ENCODE measurements at places on chromosomes 3 and 15. TPM values are rescaled to one million over a fixed set of nuclear protein-coding genes. Genes with fewer than 3 reads are reported as not detected.

- no peak overlapping the region for H3K27ac ChIP-seq
- H3K4me3 ChIP-seq = no peak overlapping the region
- H3K27me3 ChIP-seq = no peaks in the 10 kb centered on the region
- no peaks in the 10 kb centered on the region for H3K4me1 ChIP-seq
- DNase-seq = no peak
- no peaks in the 10 kb centered on the region for H3K36me3 ChIP-seq
Observed at GRCh38 chr3:161905520-161906132, 409.0 kb downstream of the OTOL1 start.

GRCh38 chr3:184609476-184610244 is 48.1 kb downstream of the EPHB3 start:
- peaks cover 10% of the 10 kb centered on the region for H3K27me3 ChIP-seq
- H3K27ac ChIP-seq = no peak overlapping the region
- peaks cover 18% of the 10 kb centered on the region for H3K4me1 ChIP-seq
- no peaks in the 10 kb centered on the region for H3K36me3 ChIP-seq
- no peak for DNase-seq

The BOC gene
- 0.43 TPM for total RNA-seq

The RAB6B gene
- 0.23 TPM for total RNA-seq

DNA sequence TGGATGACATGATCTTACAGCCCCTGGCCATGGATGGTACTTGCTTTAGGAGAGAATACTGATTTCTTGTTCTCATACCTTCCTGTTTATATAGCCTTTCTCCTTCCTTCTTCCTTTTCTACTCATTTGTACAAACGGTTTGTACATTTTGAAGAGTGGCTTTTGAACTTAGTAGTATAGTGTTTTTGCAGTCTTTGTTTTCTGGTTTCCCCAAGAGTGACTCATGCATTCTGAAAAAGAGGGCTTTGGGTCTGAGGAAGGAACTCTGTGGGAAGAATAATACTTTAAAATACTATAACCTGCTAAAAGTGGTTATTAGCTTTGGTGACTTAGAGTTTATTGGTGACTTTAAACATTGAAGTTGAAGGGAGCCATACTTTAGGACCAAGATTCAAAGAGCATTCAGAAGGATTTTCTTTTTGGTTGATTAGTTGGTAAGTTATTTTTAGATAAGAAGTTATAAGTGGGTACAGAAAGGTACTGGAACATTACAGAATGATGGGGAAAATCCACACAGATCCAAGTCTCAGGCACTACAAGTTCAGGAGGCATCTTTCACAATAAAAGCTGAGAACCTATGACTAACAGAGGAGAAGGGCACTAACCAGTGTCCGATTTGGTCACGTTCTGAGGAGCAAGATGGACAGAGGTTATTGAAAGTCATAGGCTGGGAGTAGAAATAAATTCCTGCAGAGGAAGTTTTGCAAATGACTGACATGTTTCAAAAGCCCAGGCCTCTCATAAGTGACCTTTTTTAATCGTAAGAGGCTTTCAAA is 369.6 kb upstream of the AZI2 start:
- H3K4me1 ChIP-seq = no peaks in the 10 kb centered on the region
- H3K36me3 ChIP-seq = no peaks in the 10 kb centered on the region
- H3K4me3 ChIP-seq = no peak overlapping the region
- no peak overlapping the region for H3K27ac ChIP-seq
- peaks cover 2% of the 10 kb centered on the region for H3K27me3 ChIP-seq
- DNase-seq = no peak

- H3K4me1 ChIP-seq = no peaks in the 10 kb centered on the region
- peaks cover 8% of the 10 kb centered on the region for H3K27me3 ChIP-seq
- no peak overlapping the region for H3K27ac ChIP-seq
- no peaks in the 10 kb centered on the region for H3K36me3 ChIP-seq
- DNase-seq = no peak
- H3K4me3 ChIP-seq = no peak overlapping the region
Observed at GRCh38 chr3:75176937-75177336, 487.2 kb upstream of the FRG2C start.

- peaks cover 1% of the 10 kb centered on the region for H3K27me3 ChIP-seq
- H3K4me1 ChIP-seq = no peaks in the 10 kb centered on the region
- DNase-seq = no peak
- H3K4me3 ChIP-seq = no peak overlapping the region
Observed at GRCh38 chr3:87359826-87360225, 83.4 kb upstream of the POU1F1 start.

- no peak overlapping the region for H3K4me3 ChIP-seq
- DNase-seq = no peak
- no peaks in the 10 kb centered on the region for H3K4me1 ChIP-seq
- H3K36me3 ChIP-seq = no peaks in the 10 kb centered on the region
- H3K27ac ChIP-seq = no peak overlapping the region
Observed at GRCh38 chr15:86885616-86886015, 805.9 kb downstream of the AGBL1 start.

GRCh38 chr3:46895204-46895660 is 17.7 kb downstream of the PTH1R start:
- H3K4me3 ChIP-seq = no peak overlapping the region
- H3K27ac ChIP-seq = no peak overlapping the region
- H3K4me1 ChIP-seq = peaks cover 4% of the 10 kb centered on the region
- H3K36me3 ChIP-seq = no peaks in the 10 kb centered on the region
- peak; percentile 86 for DNase-seq
- peaks cover 35% of the 10 kb centered on the region for H3K27me3 ChIP-seq

The MYO5C gene
- total RNA-seq = 0.69 TPM

The SHC4 gene
- total RNA-seq = 1.4 TPM

The CPNE9 gene
- total RNA-seq = 0.30 TPM

- H3K4me1 ChIP-seq = no peaks in the 10 kb centered on the region
- H3K4me3 ChIP-seq = no peak overlapping the region
- H3K27ac ChIP-seq = no peak overlapping the region
Observed at GRCh38 chr15:80727196-80727595, 32.1 kb downstream of the ABHD17C start.

DNA sequence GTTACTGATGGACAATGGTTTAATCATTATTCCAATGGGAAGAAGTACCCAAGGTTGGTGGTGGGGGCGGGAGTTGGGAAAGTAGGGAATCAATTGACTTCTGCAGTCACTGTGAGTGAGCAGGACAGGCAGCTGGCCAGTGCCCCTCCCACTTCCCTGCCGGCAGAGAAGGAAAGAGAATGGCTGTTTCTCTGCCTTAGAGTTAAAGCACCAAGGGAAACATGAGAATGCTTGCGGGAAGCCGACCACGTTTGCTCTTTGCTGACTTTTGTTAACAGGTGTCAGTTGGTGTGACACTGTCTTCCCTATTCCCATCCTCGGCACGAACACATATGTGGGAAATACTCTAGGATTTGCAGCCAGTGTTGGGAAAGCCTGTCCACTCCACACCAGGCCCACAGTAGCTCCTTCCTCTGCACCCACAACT is 33.5 kb upstream of the MFSD1 start:
- H3K27me3 ChIP-seq = no peaks in the 10 kb centered on the region
- no peak overlapping the region for H3K4me3 ChIP-seq
- no peaks in the 10 kb centered on the region for H3K36me3 ChIP-seq
- no peaks in the 10 kb centered on the region for H3K4me1 ChIP-seq
- no peak overlapping the region for H3K27ac ChIP-seq

DNA sequence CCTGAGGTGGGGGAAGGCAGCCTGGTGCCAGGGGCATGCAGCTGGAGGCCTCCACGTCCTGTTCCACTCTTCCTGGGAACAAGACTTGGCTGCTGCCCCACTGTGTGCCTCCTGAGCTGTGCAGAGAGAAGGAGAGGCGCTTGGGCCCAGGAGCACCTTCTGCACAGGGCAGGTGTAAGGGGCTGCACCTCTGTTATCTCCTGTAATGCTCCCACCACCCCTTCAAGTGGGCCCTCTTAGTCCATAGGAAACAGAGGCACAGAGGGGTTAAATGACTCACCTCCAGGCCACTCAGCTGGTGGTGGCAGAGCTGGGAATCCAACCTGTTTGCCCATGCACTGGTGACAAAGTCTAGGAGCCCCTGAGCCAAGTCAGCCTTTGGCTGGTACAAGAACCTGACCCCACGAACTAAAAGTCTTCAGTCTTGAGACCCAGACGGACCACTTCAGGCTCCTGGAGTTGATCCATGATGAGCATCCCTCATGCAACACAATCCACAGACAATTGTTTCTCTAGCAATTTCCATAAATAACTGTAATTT is 93.2 kb downstream of the IQSEC1 start:
- H3K36me3 ChIP-seq = peaks cover 3% of the 10 kb centered on the region
- no peaks in the 10 kb centered on the region for H3K27me3 ChIP-seq
- DNase-seq = no peak
- no peak overlapping the region for H3K27ac ChIP-seq
- H3K4me1 ChIP-seq = peaks cover 32% of the 10 kb centered on the region

The ALDH1A3 gene
- not detected for total RNA-seq

The RAD18 gene
- total RNA-seq = 47.8 TPM

The PTH1R gene
- not detected for total RNA-seq

- H3K4me3 ChIP-seq = peak overlapping the region; percentile 28
- H3K27me3 ChIP-seq = peaks cover 15% of the 10 kb centered on the region
- H3K36me3 ChIP-seq = peaks cover 2% of the 10 kb centered on the region
- peak overlapping the region; percentile 96 for H3K27ac ChIP-seq
- DNase-seq = peak; percentile 12
- H3K4me1 ChIP-seq = peaks cover 46% of the 10 kb centered on the region
Observed at GRCh38 chr3:11238880-11239279, 33.3 kb upstream of the ATG7 start.

DNA sequence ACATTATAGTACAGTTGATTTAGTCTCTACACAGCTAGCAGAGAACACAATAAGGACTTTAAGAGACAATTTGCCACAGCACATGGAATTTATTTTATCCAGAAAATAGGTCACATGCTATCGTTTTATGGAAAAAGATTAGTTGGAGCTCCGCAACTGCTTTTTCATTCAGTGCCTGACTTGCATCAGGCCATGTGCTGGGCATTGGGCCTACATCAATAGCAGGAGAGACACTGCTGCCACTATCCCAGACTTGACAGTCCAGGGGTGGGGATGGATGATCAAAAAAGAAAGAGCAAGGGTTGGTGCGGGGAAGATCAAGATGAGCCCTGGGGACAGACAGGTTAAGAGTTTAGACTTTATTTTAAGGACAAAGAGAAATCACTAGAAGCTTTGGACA is 75.2 kb upstream of the C3orf80 start:
- H3K27ac ChIP-seq = no peak overlapping the region
- no peak overlapping the region for H3K4me3 ChIP-seq
- H3K4me1 ChIP-seq = no peaks in the 10 kb centered on the region
- DNase-seq = no peak

DNA sequence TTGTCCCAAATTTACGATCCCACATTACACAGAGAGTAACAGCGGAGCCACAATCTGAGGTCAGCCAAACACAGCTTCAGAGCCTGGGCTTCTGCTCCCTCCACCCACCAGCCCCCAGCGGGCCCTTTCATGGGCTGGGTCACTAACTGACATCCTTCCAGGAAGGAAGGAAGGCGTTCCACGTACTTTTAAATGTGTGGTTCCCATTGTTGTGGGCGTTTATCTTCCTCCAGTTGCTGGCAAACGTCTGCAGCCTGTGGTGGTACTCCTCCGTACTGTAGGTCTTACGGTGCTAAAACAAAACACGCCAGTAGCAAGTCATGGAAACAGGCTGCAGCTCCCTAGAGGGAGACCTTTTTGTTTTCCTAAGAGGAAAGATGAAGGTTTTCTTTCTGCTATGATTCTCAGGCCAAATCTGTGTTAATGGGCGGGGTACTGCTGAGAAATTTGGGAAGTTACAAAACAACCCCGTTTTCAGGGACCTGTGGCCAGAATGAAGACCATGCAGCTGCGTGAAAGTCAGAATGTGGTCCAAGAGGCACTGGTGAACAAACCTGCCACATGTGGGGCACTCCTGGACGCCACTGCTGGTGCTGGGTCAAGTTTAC is 7.6 kb downstream of the CTSH start:
- peak; percentile 30 for DNase-seq
- peaks cover 12% of the 10 kb centered on the region for H3K27me3 ChIP-seq
- H3K27ac ChIP-seq = no peak overlapping the region
- peaks cover 20% of the 10 kb centered on the region for H3K4me1 ChIP-seq
- H3K36me3 ChIP-seq = no peaks in the 10 kb centered on the region

DNA sequence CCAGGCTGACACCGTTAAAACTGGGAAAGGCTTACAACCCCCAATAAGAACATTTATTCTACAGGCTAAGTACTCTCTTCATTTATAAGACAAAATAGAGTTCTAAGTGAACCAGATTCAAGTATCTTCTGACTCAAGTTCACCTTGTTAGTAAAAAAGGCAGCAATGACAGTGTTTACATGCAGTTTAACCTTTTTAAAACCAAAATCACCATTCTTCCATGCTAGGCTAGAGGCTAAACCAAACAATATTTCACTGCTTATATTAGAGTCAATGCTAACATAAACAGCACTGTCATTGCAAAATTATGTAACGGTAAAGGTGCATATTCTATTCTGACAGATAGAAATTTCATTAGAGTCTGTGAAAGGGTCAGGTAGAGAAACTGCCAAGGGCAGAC is 118.0 kb downstream of the FBN1 start:
- DNase-seq = no peak
- no peak overlapping the region for H3K4me3 ChIP-seq
- H3K4me1 ChIP-seq = no peaks in the 10 kb centered on the region
- H3K27ac ChIP-seq = no peak overlapping the region

Data from activated CD4-positive, alpha-beta T cell treated with anti-CD3 and anti-CD28 coated beads for 36 hours (primary cell).